Prostate gland (tissue), 2 donors: ENCODE measurements at places on chromosomes 4 and X. TPM values are rescaled to one million over a fixed set of nuclear protein-coding genes. Genes with fewer than 3 reads are reported as not detected.

- no peaks in the 10 kb centered on the region for H3K27me3 ChIP-seq
- H3K4me3 ChIP-seq, result no peak overlapping the region
- H3K4me1 ChIP-seq, result no peaks in the 10 kb centered on the region
- H3K36me3 ChIP-seq, result no peaks in the 10 kb centered on the region
Observed at GRCh38 chr4:42425146-42426065, 28.1 kb downstream of the SHISA3 start.

DNA sequence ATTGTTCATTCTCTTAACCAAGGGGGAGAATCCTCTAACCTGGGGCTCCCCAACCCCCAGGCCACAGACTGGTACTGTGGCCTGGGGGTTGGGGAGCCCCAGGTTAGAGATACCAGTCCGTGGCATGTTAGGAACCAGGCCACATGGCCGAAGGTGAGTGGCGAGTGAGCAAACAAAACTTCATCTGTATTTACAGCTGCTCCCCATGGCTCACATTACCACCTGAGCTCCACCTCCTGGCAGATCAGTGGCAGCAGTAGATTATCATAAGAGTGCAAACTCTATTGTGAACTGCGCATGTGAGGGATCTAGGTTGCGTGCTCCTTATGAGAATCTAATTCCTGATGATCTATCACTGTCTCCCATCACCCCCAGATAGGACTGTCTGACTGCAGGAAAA lies 957.2 kb upstream of the PRKX start:
- no peak overlapping the region for H3K4me3 ChIP-seq
- H3K36me3 ChIP-seq, result no peaks in the 10 kb centered on the region
- DNase-seq, result no peak
- no peaks in the 10 kb centered on the region for H3K4me1 ChIP-seq
- no peak overlapping the region for H3K27ac ChIP-seq
- H3K27me3 ChIP-seq, result no peaks in the 10 kb centered on the region

WNK3 gene
- total RNA-seq, result 2.4 TPM

FDCSP gene
- not detected for total RNA-seq

GRCh38 chr4:121256887-121257466 lies 92.9 kb upstream of the TNIP3 start:
- no peak overlapping the region for H3K27ac ChIP-seq
- H3K4me3 ChIP-seq, result no peak overlapping the region
- no peaks in the 10 kb centered on the region for H3K36me3 ChIP-seq
- H3K4me1 ChIP-seq, result no peaks in the 10 kb centered on the region
- no peaks in the 10 kb centered on the region for H3K27me3 ChIP-seq

- no peak overlapping the region for H3K27ac ChIP-seq
- no peak overlapping the region for H3K4me3 ChIP-seq
Observed at GRCh38 chr4:32087211-32087610, 1367.0 kb downstream of the PCDH7 start.

GRCh38 chrX:4151798-4152197 lies 438.3 kb upstream of the PRKX start:
- H3K36me3 ChIP-seq, result no peaks in the 10 kb centered on the region

AFAP1 gene
- 17.5 TPM for total RNA-seq

MAGEB2 gene
- not detected for total RNA-seq
